NCI-H1417 (cell line): ENCODE measurements at places on chromosomes 5 and 9.

DNA sequence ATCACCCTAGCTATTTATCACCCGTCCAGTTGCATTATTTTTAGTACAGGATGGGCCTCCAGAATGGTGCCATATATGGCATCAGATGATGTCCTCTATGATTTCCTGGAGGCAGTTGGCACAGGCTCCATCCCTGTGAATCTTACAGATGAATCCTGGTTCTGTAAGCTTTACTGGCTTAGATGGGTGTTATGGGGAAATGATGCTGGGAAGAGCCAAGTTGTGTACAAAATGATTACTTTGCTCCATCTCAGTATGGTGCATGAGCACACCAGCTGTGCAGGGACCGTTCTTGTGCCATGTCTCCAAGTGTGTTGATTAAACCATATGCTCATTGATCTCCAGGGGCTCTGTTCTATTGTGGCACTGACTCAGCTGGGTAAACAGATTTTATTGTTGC, 755.7 kb downstream of the TLR4 start:
- no peak for DNase-seq

DNA sequence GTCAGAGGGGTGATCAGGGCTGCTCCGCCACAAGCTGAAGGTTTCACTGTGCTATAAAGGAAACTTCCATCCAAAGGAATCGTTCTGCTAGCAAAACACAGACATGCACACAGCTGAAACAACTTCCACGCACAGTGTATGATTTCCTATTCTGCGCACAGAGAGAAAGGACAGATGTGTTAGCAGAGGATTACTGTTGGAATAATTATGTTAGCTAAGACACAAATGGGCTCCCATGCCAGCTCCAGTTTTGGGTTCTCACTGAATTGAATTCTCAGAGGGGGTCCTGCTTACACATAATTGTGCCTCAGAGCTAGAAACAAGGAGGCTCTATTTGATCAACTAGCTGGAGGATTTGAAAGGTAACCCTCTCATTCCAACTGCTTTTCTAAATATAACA, 352.4 kb downstream of the IRX2 start:
- DNase-seq = no peak

DNA sequence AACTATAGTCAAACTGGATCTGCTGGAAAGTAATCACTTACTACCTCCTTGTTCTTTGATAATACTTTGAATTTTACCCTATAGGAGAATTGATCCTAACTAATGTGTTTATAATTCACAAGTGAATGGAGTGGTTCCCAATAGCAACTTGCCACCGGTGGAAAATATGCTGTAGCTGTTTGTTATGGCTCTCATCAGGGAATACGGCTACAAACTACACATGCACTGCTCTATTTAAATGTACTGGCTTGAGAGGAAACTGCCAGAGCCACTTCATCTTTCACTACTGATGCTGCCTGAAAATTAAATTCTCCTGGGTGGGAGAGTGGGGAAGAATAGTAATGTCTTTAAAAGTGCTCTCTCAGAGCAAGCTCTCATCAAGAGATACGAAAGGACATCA, 448.5 kb upstream of the GRAMD2B start:
- DNase-seq = no peak

DNA sequence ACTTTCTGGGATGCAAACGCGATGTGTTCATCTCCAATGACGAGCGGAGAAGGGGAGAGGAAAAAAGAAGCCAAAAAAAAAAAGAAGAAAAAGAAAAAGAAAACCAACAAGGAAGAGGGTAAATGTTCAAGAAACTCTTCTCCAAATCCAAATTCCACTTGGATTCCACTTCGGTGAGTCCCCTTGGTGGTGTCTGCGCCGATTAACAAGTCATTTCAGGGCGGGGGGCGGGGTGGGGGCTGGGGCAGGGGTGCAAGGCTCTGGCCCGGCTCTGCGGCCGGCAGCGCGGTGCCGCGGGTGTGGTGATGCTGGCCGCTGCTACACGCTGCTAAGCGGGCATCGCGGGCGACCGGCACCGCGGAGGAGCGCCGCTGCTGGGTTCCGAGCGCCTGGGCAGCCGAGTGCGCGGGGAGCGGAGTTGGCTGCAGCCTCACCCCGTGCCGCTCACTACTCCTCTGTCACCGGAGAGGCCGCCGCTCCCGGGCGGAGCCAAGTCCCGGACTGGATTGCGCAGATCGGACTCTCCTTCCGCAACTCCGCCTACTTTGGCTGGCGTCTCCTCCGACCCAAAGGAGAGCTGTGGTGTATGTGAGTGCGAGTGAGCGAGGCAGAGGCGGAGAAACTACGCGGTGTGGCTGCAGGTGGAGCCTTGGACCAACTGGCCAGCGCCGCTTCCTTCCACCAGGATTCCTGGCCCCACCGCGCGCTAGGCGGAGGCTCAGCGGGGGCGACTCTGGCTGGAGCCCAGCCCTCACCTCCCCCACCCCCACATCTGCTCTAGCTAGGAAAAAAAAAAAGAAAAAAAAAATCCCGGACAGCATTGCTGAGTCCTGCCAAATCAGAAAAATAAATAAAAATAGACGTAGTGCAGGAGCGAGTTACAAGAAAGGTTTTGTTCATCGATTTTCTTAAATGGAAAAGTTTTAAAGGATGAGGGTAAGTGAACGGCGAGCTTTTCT, at the start of gene SEMA6A:
TSS of gene SEMA6A (minus strand) at position 457 of the 959 bp plus-strand sequence. CDS start 69,879 bp downstream, outside the sequence.
- DNase-seq = peak; percentile 65

DNA sequence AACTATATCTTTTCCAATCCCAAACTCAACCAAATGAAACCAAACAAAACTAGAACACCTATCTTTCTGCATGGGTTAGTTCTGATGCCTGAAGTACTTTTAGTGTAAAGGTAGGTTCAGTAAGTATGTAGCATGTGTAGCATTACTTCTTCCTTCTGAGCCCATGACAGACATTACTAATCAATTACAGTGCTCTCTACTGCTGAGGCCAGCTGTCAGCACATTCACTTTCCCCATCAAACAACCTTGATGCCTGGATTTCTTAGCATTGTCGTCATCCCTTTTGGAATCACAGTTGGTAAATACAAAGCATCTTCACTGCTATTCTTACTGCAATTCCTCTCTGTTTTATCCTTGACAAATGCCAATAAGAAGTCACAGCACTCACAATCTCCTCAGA, 103.2 kb downstream of the PTTG1 start:
- no peak for DNase-seq

DNA sequence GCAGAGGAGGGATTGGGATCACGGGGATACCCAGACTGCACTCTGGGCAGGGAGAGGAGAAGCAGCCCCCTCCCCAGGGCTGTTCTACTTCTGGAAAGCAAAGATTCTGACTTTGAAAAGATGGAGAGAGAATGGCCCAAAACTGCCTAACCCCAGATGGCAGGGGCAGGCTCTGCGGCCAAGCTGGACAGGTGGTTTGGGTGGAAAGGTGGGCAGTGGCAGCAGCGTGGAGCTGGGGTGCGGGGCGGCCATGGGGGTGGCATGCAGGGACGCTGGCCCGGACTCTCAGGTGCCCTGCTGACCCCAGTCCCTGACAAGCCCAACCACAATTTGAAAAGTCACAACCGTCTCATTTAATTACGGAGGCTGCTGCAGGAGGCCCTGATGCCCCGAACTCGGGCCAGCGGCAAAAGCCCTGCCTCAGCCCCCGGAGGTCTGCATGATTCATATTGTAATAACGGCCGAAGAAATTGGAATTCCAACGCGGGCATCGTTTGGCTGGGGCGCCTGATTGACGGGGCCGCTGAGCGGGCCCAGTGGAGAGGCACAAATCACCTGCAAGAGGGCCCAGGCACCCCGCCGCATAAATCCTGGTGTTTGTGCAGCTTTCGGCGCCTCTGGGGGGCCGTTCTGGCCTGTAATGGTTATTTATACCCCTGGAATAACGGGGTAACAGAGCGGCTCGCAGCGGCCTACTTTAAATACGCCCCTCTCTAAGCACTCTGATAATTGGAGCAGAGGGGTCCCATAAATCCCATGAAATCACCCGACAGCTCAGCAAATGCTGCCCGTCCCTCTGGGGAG, 41.8 kb upstream of the FCN2 start:
- no peak for DNase-seq

DNA sequence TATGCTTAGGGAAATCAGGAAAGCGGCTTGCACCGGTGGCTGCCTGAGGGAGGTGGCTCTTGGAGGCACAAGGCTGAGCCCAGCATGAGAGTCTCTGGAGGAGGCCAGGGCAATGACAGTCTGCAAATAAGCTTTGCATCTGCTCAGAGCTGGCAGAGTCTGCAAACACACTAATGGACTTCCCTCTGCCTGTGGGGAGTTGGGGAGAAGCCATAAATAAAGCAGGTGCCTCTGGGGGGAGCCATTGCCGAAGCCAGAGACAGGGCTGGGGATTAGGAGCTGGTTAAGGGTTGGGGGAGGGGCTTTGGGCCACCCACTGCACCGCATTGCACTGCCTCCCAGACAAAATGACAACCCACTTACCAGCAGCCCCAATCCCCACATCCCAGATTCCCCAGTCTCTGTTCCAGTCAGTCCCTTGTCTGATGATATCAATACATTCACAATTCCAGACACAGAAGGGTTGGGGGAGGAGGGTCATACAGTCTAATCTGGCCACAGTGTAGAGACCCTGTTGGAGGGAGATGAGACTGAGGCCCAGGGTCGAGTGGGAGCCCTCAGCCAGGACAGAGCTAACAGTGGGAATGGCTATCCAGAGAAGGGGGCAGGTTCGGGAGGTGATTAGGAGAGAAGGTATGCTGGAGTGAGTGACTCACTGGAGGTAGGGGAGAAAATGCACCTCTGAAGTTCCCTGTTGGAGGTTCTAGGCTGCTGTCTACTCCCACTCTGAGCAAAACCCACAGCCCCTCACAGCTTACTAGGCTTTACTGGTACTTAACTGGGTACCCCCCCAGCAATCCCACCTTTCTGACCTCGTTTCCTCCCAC, 53.7 kb downstream of the PAX5 start:
- DNase-seq = peak; percentile 11

GRCh38 chr9:110578575-110579033, 937 bp downstream of the SVEP1 start:
- no peak for DNase-seq

DNA sequence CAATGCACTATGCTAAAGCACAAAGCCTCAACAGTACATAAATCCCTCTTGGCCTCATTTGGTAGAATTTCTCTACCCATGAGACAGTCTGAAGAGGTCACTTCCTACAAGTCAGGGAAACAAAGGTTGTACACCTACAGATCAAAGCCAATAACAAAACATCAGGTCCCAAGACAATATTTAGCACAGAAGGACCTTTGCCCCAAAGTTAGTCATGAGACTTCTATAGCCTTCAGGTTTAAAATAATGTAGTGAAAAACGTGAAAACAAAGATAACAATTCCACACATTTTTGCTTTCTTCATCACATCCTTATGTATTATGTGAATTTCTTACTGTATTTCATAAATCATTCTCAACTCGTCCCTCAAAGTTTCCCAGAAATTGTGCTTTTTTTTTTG, 15.8 kb downstream of the AFF4 start:
- no peak for DNase-seq

DNA sequence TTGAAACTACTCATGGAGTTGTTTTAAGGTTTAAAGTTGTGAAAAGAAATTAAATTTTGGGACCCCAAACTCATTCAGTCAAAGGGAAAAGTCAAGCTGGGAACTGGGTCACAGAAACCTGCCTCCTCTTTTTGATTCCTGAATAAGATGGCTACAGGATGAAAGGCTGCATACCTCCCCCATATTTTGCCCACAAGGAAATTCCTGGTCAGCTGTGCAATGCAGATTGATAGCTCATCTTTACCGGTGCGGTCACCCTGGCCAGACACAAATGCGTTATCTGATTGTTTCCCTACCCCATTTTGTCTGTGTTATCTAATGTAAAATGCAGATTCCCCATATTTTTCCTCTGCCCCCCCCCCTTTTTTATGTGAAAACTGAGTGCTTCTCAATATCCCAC, 1.3 kb downstream of the HAVCR2 start:
- DNase-seq = no peak

DNA sequence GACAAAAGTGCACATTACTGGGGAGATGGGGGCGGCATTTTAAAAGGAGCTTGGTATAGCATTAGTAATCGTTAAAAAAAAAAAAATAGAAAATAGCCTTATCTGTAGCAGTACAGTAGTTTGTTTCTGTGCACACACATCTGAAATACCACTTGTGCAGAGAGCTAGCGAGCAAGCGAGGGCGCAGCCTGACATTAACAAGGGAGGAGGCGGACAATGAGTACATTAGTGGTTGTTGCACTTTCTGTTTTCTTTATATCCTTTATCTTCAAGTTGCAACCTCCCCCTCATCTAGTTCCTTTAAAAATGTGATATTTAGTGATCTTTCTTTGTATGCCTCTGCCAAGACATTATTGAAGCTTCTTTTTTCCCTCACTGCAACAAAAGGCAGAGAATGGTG, 880 bp upstream of the PTPDC1 start:
- DNase-seq = no peak
